ENCODE measurements at places on chromosomes 7 and 10.
A peak's percentile ranks its signal among the peaks of the same experiment; 100 is the strongest.

- peak; percentile 35 for DNase-seq
These were observed at the start of gene PRKAR1B for GRCh38 chr7:727104-727805. PRKAR1B (minus strand) TSS chr7:727281; CDS start chr7:711505, 15,776 bp downstream.

- no peak for DNase-seq
These were observed 6.3 kb downstream of the HOXA4 start for GRCh38 chr7:27124096-27124901.

DNA sequence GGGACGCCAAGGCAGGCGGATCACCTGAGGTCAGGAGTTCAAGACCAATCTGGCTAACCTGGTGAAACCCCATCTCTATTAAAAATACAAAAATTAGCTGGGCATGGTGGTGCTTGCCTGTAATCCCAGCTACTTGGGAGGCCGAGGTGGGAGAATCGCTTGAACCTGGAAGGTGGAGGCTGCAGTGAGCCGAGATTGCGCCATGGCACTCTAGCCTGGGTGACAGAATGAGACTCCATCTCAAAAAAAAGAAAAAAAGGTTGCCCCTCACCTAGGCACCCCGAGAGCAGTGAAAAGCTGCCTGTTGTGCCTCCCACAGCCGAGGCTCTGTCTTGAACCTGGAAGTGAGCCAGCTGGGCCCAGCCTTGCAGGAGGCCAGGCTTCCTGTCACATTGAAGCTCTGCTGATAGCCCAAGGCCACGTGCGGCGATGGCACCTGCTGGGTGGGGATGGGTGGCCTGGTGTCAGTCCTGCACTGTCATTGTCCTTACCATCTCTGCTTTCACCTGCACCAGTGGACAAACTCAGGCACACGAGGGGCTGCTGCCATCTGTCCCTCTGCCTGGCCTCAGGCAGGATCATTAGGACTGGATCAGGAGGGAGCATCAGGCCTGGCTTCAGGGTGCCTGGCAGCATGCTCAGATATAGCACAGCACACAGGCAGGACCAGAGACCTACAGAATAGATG, 37.8 kb downstream of the DNAJB12 start:
- DNase-seq: no peak

DNA sequence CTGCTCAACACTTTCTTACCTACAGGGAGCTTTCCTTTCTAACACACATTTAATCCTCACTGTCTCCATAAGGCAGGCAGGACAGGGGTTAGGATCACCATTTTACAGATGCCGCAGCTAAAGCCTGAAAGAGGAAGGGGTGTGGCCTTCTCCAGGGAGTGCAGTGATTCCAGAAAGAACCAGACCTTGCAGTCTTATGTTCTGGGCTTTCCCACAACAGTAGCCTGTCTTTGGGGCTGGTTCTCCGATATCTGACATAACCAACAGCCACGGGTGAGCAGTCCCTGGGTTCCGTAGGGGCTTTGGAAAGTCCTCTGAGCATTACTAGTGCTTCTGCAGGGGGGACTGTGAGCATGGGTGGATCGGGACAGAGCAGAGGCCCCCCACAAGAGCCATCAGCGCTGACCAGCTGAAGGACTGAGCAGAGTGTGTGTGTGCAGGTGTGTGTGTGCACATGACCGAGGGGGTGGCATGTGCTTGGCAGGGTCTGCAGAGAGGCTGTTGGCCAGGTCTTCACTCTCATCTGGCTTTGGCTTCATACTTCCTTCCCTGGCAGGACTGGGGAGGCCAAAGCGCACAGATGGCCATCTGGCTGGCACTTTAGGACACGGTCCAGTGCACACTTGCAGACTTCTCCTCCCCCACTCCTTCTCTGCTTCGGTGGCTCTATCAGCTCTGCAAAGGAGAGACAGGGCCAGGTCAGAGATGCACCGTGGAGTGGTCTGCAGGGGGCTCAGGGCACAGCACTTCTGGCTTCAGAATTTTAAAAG, 400.3 kb downstream of the RPS24 start:
- DNase-seq: no peak

GRCh38 chr10:89219513-89220218, 12.5 kb upstream of the CH25H start:
- no peak for DNase-seq

DNA sequence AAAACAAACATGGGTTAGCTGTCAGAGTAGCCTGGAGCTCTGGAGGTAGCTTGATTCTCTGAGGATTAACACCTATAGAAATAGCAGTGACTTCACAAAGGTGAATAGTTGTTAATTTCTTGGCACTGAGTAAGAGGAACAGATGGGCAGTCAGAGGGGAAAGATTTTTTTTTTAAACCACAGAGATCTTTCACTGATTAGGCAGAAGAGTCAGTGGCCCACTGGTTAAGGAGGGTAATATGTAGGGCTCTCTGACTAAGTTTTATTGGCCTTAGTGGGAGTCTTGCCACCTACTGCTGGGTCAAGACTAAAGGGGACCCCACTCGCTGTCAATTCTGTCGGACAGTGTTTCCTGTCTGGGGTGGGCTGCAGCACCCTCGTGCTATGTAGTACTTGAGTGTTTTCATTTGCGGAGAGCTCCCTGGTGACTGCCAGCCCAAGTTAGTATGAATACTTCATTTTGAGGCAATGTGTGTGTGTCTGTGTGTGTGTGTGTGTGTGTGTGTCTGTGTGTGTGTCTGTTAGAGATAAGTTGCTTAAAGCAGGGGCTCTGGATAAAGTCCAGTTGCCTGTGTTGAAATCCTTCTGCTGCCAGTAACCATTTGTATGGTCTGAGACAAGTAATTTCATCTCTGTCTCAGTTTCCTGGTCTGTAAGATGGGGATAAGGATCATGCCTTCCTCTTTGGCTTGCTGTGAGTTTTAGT, 145.2 kb downstream of the ARID5B start:
- no peak for DNase-seq

DNA sequence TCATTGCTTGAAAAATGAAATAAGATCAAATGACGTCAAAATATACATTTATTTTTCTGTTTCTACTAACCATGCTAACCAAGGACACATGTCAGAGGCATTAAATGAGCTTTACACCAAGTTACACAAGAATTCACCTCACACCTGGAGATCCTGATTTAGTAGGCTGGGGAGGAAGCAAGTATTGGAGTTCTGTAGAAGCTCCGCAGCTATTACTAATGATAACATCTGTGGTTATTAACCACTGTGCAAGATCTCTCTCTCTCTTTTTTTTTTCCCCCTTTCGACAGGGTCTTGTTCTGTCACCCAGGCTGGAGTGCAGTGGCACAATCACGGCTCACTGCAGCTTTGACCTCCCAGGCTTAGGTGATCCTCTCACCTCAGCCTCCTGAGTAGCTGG, 104.0 kb downstream of the ZNF22 start:
- DNase-seq: no peak

DNA sequence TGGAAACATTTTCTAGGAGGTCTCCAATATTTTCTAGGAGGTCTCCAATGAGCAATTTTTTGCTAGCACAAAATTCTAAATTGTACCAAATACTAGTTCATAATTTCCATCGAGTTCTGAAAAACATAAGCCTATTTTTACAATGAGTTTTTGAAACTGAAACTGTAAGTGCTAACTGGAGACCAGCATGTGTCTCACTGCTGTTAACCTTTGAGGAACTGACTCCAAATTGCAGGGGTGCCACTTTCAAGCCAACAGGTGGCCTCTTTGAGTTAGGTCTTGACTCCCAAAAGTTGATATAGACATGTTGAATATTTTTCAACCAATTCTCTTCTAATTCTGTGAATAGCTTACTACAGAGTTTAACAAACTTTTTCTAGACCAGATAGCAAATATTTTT, 58.8 kb downstream of the CAV1 start:
- DNase-seq: no peak

DNA sequence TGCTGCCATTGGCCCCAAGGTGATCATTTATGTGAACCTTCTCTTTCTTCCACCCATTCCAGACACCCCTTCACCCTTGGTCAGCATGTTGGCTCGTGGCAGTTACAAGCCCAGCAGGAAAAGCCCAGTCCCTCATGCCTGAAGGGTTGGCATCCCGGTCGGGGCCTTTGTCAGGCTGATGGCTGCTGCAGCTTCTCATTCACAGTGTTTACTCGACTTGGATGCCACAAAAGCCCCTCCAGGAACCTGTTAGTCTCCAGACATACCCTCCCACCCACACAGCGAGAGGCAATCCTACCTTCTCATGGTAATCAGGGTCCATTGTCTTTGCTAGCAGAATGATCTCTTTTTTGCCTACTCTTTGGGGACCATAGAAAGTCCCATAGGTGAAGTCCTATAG, 200.8 kb upstream of the PFKP start:
- DNase-seq: no peak

DNA sequence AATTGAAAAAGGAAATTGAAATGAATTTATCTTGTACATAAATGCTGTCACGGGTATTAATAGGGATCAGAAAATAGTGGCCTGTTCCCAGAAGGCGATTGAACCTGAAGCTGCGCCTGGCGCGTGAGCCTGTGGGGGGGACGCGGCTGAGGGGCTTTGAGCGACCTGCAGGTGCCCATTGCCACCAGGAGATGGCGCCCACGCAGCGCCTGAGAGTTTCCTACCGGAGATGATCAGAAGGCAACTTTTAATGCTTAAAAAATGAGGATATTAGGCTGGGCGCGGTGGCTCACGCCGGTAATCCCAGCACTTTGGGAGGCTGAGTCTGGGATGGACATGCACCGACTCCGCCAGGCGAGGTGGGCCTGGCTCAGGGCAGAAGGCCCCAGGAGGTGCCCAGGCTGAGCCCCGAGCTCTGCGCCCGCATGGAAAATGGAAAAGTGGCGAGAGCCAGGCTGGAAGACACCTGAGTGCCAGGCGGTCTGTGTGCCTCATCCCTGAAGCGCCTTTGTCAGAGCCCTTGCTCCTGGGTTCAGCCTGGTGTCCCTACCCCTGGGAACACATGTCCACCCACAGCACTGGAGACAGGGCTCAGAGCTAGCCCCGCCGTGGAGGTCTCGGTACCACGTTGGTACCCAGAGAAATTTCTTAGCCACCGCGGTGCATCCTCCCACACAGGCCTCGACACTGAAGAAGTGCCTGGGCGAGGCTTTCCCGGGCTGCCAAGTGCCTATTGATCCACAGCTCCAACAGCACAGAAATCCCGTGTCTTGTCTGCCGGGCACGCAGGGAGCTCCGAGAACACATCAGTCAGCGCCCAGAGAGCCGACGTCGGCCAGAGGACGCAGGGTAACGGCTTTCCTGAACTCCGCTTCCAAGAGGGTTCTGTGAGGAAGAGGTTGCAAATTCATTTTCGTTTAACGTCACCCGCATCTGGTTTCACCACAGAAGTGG, 117.4 kb downstream of the INPP5A start:
- peak; percentile 50 for DNase-seq

DNA sequence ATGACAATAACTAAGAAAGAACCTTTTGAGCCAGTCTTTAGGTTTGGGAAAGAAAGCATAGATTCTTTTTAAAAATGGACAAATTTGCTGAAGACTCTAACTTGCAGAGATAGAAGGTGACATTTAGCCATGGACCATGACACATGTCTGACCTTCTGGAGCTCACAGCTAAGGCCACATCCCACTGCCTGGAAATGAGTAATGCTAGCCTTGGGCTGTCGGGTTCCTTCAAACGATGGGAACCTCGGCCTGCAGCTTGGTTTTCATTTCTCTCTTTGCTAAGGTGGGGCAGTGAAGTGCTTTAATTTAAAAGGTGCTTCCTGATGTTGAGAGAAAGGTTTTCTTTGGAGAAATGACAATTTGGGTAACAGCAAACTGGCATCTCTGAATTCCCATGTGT, 223.2 kb downstream of the FANK1 start:
- no peak for DNase-seq

DNA sequence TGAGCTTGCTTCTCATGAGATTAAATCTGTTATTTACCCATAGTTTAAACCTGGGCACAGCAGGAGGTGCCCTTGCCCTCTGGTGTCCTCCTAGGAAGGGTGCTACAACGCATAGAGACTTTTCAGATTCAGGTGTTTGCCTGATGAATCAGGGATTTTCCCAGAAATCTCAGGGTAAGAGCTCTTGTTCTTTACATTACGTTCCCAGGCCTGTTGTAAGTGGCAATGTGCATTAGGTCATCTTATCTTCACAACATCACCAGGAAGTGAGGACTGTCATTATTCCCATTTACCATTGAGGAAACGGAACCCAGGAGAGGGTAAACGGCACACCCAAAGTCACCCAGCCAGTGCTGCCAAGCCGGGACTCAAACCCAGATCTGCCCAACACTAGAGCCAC, 73.0 kb downstream of the NHLRC2 start:
- DNase-seq: no peak

GRCh38 chr10:101330631-101331225, 23.2 kb upstream of the BTRC start:
- DNase-seq: no peak

GRCh38 chr10:103493362-103493915, at the start of gene NEURL1:
NEURL1 (plus strand) TSS chr10:103493705; CDS start chr10:103494388, 683 bp downstream.
- no peak for DNase-seq

GRCh38 chr10:93073539-93074146, at the start of gene CYP26A1:
CYP26A1 (plus strand) TSS chr10:93073893; CDS start chr10:93073935, 42 bp downstream.
- DNase-seq: no peak

DNA sequence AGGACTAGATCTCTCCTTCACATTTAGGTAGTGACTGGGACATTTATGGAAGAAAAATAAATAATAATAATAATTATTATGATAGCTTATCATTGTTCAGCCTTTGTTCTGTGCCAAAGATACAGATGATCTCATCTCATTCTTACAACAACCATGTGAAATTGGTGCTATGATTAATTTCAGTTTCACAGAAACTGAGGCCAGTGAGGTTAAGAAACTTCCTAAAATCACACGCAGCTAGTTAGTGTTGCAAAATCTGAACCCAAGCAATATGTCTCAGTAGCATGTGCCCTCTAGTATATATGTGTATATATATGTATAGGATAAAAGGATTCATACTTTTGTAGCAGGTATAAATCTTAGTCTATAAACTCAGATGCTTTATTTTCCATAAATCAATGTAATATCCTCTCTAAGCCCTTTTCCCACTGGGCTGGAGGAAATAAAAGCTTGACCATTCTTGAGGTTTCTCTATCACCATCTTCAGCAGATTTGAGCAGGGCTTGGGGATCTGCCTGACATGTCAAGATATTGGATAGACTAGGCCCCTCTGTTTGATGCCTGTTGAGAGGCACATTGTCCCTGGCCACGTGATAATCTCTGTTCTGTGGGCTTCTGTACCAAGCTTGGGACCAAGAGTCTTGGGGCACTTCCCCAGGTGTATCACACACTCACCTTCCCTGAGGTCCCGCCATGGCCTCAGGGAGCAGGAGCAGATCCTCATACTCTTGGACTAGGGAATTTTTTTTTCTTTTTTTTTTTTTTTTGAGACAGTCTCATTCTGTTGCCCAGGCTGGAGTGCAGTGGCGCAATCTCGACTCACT, 172.6 kb upstream of the NRP1 start:
- no peak for DNase-seq

DNA sequence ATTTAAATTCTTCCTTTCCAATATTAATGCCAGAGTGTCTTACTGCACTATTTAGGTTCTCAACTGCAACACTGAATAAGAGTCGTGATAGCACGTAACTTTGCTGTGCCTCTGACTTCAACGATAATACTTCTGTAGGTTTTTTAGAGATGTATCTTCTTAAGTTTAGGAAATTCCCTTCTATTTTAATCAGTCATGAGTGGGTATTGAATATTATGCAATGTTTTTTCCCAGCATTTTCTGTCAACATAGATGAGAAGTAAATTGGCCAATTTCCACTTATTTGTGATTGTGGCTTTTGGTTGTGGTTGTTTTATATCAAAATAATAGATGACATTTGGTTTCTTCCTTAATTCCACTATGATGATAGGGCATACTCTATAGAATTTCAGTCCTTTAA, 6.7 kb upstream of the STK17A start:
- no peak for DNase-seq

- DNase-seq: no peak
These were observed 1285.2 kb downstream of the GATA3 start for GRCh38 chr10:9339716-9340115.

All from activated CD4-positive, alpha-beta T cell treated with anti-CD3 and anti-CD28 coated beads for 24 hours (primary cell).